Cardiac muscle cell (in vitro differentiated cells and primary cell): ENCODE measurements at places on chromosomes 16 and 17. TPM values are rescaled to one million over a fixed set of nuclear protein-coding genes. Genes with fewer than 3 reads are reported as not detected.

- no peak for DNase-seq
Measured at GRCh38 chr17:27588354-27588753, 42.6 kb upstream of the LGALS9 start.

- DNase-seq, result no peak
Measured at GRCh38 chr16:65384441-65384840, 262.6 kb upstream of the CDH11 start.

DNA sequence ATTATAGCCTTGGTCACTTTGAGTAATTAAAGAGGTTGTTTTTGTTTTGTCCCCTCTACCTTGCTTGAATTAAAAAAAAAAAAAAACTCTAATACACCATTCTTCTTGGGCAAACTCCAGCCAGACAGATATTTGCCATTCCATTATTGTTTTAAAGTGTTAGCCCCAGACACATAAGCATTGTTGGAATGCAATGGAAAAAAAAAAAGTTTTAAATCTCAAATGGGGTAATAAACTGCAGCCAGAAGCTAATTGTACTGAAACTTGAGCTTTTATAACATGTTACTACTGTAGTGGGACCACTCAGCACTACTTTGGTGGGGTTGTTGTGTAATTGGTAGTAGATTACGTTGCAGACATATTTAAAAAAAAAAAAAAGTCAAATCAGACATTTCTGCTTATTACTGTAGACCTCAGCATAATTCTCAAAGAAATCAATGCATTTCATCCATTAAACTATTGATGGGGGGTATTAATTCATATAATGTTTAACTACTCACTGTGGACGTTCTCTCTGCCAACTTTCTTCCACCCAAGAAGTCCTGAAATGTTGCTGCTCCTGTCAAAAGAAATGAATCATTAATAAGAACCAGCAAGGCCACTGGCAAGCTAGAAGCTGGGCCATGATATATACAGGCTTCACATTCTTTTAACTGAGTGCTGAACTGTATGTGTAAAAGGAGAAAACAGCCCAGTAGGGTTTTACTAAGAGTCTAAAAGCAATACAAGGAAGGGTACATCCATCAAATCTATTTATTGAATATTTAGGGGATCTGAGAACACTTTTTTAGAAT lies 626.6 kb upstream of the SOX9 start:
- no peak for DNase-seq

GRCh38 chr17:46983782-46984181 lies 4.7 kb upstream of the RPRML start:
- DNase-seq, result no peak

The WNT9B gene
- total RNA-seq, result not detected in 2 replicates

DNA sequence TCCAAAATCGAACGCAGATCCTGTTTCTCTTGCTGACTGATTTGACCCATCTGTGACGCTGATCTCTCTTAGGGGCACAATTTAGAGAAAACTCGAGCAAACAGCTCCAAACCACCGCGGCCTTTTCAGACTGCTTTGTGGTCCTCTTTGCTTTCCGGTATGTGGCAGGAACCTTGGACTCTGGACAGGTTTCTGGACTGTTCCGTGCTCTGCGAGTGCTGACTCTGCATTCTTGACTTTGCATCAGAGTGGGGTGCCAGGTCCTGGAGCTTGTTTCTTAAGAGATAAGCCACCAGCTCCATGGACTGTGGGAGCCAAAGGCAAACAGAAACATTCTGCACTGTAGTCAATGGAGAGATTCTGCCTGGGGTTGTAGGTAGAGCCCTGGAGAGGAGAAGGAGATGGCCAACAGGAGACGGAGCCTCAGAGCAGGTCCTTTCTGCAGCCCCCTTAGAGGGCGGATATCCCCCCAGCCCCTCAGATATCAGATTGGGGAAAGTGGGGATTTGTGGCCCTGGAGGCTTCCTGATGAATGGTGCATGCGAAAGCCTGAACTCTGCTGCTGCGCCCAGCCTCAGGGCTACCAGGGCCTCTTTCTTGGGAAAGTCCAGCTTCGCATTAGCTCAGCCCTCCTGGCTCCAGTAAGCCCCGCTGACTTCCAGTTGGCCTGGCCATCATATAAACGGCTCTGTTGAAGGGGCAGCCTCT lies 65.6 kb downstream of the WIPI1 start:
- no peak for DNase-seq

The GSG1L gene
- total RNA-seq, result 1.1 TPM in 1 of 2 replicates, not detected in the other

DNA sequence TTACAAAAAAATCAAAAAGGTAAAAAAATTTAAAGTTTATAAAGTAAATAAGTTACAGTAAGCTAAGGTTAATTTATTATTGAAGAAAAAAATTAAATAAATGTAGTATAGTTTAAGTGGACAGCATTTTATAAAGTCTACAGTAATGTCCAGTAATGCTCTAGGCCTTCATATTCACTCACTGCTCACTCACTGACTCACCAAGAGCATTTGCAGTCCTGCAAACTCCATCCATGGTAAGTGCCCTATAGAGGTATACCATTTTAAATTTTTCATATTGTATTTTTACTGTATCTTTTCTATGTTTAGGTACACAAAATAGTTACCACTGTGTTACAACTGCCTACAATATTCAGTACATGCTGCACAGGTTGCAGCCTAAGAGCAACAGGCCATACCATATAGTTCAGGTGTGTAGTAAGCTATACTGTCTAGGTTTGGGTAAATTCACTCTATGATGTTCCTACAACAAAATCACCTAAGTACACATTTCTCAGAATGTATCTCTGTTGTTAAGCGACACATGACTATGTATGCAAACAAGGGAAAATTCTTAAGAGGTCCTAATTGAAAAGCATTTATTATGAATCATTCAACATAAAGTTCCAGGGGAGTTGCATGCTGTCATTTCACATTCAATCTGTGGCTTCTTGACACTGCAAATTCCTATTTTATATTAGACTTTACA lies 92.3 kb downstream of the SPAG9 start:
- DNase-seq, result no peak

DNA sequence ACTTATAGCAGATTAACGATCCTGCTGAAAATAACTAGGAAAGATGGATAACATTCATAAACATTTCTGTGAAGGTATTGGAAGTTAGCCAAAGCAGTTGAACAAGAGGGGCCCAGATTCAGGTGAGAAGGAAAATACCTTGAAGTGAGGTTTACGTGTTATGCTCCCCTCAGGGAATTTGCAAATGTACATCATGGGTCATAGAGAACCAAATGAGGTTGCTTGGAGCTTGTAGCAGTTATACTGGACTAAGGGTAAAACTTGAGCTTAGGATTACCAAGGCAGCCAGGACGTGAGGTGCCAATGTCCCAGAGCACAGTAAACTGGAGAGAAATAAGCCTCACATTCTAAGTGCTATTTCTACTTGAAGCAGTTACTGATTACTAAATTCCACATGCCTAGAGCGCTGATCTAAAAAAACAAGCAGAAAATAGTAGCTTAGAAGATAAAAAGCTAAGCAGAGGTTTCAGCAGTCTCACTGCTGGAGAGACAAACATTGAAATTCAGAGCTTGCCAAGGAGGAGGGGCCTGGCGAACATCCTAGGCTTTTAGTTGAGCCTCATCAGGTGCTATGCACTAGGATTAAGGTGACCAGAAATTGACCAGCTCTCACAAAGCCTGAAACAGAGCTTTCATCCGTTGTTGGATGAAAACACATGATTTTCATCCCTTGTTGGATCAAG lies 136.7 kb upstream of the FAM20A start:
- DNase-seq, result peak; percentile 29

The PGS1 gene
- 52.5 and 64.7 TPM in 2 replicates for total RNA-seq

The NPTX1 gene
- total RNA-seq, result not detected in 2 replicates
